Left lung (tissue), 14 donors: ENCODE measurements at places on chromosomes 6 and 20. TPM values are rescaled to one million over a fixed set of nuclear protein-coding genes. Genes with fewer than 3 reads are reported as not detected.
A peak's percentile ranks its signal among the peaks of the same experiment; 100 is the strongest.

DNA sequence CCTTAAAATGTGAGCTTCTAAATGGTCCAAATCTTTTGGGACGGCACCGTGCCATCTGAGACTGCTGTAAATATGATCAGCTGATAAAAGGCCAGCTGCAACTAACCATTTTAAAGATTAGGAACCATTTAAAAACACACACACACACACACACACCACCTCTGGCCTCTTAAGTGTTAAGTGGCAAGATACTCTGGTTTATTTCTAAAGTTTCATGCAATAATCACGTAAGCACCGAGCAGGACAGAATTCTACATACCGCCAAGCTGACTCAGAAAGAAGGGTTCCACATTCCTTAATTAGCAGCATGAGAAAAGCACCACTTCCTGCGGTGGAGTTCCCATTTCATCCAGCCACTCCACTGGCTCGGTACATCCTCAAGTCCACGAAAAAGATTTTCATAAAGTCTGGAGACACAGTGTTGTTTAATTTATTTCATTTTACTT lies 17.8 kb upstream of the ZNF217 start:
- no peaks in the 10 kb centered on the region for H3K36me3 ChIP-seq
- no peaks in the 10 kb centered on the region for H3K27me3 ChIP-seq
- H3K27ac ChIP-seq, result peak overlapping the region; percentile 29
- DNase-seq, result peak; percentile 55

DNA sequence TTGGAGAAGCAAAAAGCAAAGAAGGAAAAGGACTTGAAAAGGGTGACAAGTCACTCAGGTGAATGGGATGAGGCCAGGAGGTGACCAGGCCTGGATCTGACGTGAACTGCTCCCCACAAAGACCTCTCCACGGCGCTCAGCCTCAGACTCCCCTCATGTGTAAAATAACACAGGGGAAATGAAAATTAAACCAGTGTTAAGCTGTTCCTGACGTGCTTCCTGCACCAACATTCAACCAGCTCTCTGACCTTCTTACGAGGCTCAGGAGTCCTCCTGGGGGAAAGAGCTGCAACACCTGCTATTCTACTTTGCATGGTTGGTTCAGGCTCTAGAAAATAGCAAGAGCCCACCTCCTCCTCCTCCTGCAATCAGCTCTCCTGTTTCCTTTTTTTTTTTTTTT lies 256.7 kb downstream of the ATXN1 start:
- no peak overlapping the region for H3K27ac ChIP-seq
- no peak for DNase-seq
- H3K36me3 ChIP-seq, result no peaks in the 10 kb centered on the region
- H3K4me1 ChIP-seq, result peaks cover 23% of the 10 kb centered on the region
- no peak overlapping the region for H3K4me3 ChIP-seq

The OLIG3 gene
- total RNA-seq, result not detected

The ABHD16B gene
- 0.18 TPM for total RNA-seq

The LAMP5 gene
- total RNA-seq, result 5.3 TPM

The BFSP1 gene
- 1.9 TPM for total RNA-seq

DNA sequence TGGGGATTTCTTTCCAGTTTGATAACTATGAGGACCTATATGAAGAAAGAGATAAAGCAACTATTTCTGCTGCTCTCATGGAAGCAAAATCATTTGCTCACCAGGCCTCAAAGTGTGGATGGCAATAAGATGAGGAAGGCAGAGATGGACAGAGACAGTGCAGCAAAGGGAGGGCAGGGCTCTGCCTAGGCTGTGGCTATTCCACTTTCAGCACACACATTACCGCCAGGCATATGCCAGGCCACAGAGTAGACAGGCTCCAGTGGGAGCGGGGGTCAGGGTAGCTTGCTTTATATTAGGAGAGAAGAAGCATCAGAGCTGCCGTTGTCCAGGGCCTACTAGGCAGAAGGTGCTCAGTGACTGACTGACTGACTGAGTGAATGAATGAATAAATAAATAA lies 40.9 kb downstream of the BCL2L1 start:
- no peak for DNase-seq
- H3K4me3 ChIP-seq, result no peak overlapping the region
- H3K36me3 ChIP-seq, result no peaks in the 10 kb centered on the region
- H3K4me1 ChIP-seq, result peaks cover 13% of the 10 kb centered on the region

- H3K4me1 ChIP-seq, result no peaks in the 10 kb centered on the region
- H3K36me3 ChIP-seq, result no peaks in the 10 kb centered on the region
- no peak overlapping the region for H3K4me3 ChIP-seq
- peak overlapping the region; percentile 45 for H3K27ac ChIP-seq
- H3K27me3 ChIP-seq, result no peaks in the 10 kb centered on the region
- no peak for DNase-seq
These were observed 45.8 kb upstream of the DST start for GRCh38 chr6:56688521-56688920.

The ZNF165 gene
- total RNA-seq, result 4.2 TPM

DNA sequence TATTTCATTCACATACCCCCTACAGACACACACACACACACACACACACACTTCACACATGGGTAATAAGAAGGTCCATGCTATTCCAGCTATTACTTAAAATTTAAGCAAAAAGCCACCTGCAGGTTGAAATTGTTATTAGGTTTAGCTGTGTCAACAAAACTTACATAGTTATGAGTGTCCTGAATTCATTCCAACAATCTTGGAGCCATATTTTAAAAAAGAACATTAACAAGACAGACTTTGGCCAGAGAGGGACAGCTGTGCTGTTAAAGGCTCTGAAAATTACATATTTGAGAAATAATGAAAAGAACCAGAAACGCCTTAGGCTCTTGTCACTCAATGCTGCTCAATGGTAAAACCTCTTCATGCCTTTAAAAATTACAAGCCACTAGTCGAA lies 455.3 kb downstream of the EPM2A start:
- no peak overlapping the region for H3K27ac ChIP-seq
- H3K4me1 ChIP-seq, result no peaks in the 10 kb centered on the region
- no peak overlapping the region for H3K4me3 ChIP-seq
- H3K27me3 ChIP-seq, result no peaks in the 10 kb centered on the region

- H3K36me3 ChIP-seq, result no peaks in the 10 kb centered on the region
- no peak overlapping the region for H3K4me3 ChIP-seq
- no peaks in the 10 kb centered on the region for H3K27me3 ChIP-seq
- no peak for DNase-seq
- H3K4me1 ChIP-seq, result peaks cover 26% of the 10 kb centered on the region
- H3K27ac ChIP-seq, result no peak overlapping the region
These were observed 63.5 kb downstream of the NUDT3 start for GRCh38 chr6:34328969-34329368.

DNA sequence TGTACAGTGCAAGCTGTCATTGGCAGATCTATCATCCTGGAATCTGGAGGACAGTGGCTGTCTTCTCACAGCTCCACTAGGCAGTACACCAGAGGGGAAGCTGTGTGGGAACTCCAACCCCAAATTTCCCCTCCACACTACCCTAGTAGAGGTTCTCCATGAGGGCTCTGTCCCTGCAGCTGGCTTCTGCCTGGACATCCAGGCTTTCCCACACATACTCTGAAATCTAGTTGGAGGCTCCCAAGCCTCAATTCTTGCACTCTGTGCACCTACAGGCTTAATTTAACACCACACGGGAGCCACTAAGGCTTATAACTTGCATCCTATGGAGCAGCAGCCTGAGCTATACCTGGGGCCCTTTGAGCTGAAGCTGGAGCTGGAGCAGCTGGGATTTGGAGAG lies 43.0 kb upstream of the TRIM39 start:
- no peak overlapping the region for H3K4me3 ChIP-seq
- no peak overlapping the region for H3K27ac ChIP-seq
- no peaks in the 10 kb centered on the region for H3K27me3 ChIP-seq
- peaks cover 3% of the 10 kb centered on the region for H3K36me3 ChIP-seq

- no peak overlapping the region for H3K27ac ChIP-seq
- DNase-seq, result no peak
- no peak overlapping the region for H3K4me3 ChIP-seq
- H3K4me1 ChIP-seq, result no peaks in the 10 kb centered on the region
- H3K27me3 ChIP-seq, result no peaks in the 10 kb centered on the region
These were observed 3.1 kb downstream of the RHAG start for GRCh38 chr6:49633541-49633940.

The TBXT gene
- not detected for total RNA-seq

The YWHAB gene
- total RNA-seq, result 188 TPM

The SLC44A4 gene
- 78.8 TPM for total RNA-seq

The ABT1 gene
- total RNA-seq, result 9.8 TPM

- no peaks in the 10 kb centered on the region for H3K4me1 ChIP-seq
- DNase-seq, result no peak
- peaks cover 4% of the 10 kb centered on the region for H3K27me3 ChIP-seq
- H3K36me3 ChIP-seq, result no peaks in the 10 kb centered on the region
These were observed 248.0 kb downstream of the CDH26 start for GRCh38 chr20:60206259-60206658.

The WFDC5 gene
- total RNA-seq, result 0.32 TPM

GRCh38 chr20:40638414-40638813 lies 50.6 kb downstream of the MAFB start:
- no peak for DNase-seq
- H3K27ac ChIP-seq, result no peak overlapping the region
- H3K27me3 ChIP-seq, result no peaks in the 10 kb centered on the region
- H3K4me1 ChIP-seq, result no peaks in the 10 kb centered on the region
- no peaks in the 10 kb centered on the region for H3K36me3 ChIP-seq

GRCh38 chr6:154928325-154928922 lies 66.7 kb upstream of the TIAM2 start:
- DNase-seq, result peak; percentile 67
- H3K4me3 ChIP-seq, result no peak overlapping the region
- H3K27me3 ChIP-seq, result no peaks in the 10 kb centered on the region
- H3K27ac ChIP-seq, result no peak overlapping the region
- H3K4me1 ChIP-seq, result no peaks in the 10 kb centered on the region

- H3K27ac ChIP-seq, result no peak overlapping the region
- H3K4me1 ChIP-seq, result peaks cover 9% of the 10 kb centered on the region
- no peak for DNase-seq
- H3K4me3 ChIP-seq, result no peak overlapping the region
These were observed 164.0 kb downstream of the PDE7B start for GRCh38 chr6:136015531-136015930.

GRCh38 chr20:14918976-14919375 lies 581.6 kb upstream of the FLRT3 start:
- peak overlapping the region; percentile 49 for H3K27ac ChIP-seq
- H3K36me3 ChIP-seq, result no peaks in the 10 kb centered on the region
- no peak for DNase-seq
- H3K4me3 ChIP-seq, result no peak overlapping the region
- no peaks in the 10 kb centered on the region for H3K4me1 ChIP-seq

The CFB gene
- 131 TPM for total RNA-seq

DNA sequence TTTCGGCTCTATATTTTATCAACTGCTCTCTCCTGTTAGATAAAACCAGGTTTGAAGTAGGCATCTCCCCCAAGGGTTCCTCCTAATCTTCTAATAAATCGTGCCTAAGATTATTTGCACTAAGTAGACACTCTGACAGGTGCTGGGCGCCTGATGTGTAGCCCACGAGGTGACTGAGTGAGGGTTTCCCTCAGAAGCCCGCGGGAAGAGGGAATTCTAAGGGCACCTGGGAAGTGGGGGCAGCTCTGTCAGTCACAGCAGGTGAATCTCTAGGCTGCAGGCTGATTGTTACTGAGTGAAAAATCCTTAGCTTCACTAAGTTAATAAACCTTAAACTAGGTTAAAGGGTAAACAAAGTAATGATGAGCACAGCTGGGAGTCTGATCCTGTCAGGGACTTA lies 68.2 kb downstream of the PXDC1 start:
- H3K4me1 ChIP-seq, result no peaks in the 10 kb centered on the region
- no peaks in the 10 kb centered on the region for H3K27me3 ChIP-seq
- H3K4me3 ChIP-seq, result no peak overlapping the region
- no peaks in the 10 kb centered on the region for H3K36me3 ChIP-seq

DNA sequence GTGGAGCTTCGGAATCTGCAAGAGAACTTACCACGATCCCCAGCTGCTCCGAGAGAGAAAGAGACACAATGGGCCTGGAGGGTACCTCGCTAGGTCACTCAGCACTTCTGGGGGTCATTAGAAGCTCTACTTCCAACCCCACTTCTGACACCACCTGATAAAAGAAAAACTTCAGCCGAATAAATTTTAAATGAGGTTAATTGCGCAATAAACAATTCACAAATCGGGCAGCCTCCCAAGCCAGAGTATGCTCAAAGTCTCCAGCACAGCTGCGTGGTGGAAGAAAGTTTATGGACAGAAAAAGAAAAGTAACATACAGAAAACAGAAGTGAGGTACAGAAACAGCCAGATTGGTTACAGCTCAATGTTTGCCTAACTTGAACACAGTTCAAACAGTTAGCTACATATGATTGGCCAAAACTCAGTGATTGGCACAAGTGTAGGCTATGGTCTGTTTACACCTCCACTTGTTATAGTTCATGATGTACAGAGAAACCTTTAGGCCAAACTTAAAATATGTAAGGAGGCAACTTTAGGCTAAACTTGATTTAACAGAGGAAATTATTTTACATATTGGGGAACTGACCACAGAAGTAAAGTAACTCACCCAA lies 52.6 kb downstream of the COL11A2 start:
- peaks cover 13% of the 10 kb centered on the region for H3K4me1 ChIP-seq
- no peak overlapping the region for H3K4me3 ChIP-seq
- DNase-seq, result no peak
- H3K27me3 ChIP-seq, result no peaks in the 10 kb centered on the region
- H3K36me3 ChIP-seq, result no peaks in the 10 kb centered on the region
- H3K27ac ChIP-seq, result no peak overlapping the region

- no peaks in the 10 kb centered on the region for H3K27me3 ChIP-seq
- no peaks in the 10 kb centered on the region for H3K36me3 ChIP-seq
- H3K4me3 ChIP-seq, result no peak overlapping the region
- DNase-seq, result no peak
- H3K27ac ChIP-seq, result no peak overlapping the region
- H3K4me1 ChIP-seq, result peaks cover 22% of the 10 kb centered on the region
These were observed 32.5 kb upstream of the SIRPA start for GRCh38 chr20:1862663-1863053.

DNA sequence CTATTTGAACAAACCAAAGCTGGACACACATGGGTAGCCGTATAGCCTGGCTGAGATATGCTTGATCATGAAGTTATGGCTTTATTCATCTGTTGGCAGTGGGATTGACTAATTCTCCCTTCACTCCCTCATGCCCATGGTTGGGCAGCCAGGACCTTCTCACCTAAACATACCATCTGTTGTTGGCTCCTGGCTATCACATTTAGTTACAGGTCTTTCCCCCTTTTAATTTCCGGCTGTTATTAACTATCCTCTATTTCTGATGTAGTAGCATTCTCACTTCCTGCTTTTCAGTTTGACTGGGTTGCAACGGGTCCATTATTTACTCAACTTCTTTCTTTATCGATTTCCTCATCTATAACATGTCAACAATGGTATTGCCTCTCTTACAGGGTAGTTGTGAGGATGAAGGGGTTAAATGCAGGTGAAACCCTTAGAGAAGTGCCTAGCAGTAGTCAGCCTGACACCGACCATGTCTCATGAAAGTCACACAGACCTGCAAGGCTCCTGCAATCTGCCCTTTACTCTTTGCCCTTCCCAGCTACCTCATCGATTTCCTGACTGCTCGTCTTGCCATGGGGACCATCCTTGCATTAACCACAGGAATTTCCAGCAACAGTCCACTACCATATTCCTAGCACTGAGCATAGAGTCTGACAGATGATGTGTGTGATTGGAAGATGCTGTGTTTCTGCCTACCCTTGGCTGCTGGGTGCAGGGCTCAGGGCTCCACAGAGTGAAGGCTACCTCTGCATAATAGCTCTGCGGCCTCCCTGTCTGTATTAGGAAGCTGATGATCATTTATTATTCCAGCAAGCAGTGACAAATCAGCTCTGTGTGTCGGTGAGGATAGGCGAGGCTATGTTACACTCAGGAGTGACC lies 42.2 kb downstream of the PPP1R14C start:
- no peaks in the 10 kb centered on the region for H3K4me1 ChIP-seq
- no peak overlapping the region for H3K4me3 ChIP-seq
- no peak overlapping the region for H3K27ac ChIP-seq
- no peak for DNase-seq
- H3K36me3 ChIP-seq, result no peaks in the 10 kb centered on the region

The F13A1 gene
- total RNA-seq, result 80.5 TPM
